ENCODE measurements at places on chromosomes 3 and 15.
A peak's percentile ranks its signal among the peaks of the same experiment; 100 is the strongest.

GRCh38 chr3:156782319-156782718 is 43.8 kb upstream of the LEKR1 start:
- no peak for DNase-seq

DNA sequence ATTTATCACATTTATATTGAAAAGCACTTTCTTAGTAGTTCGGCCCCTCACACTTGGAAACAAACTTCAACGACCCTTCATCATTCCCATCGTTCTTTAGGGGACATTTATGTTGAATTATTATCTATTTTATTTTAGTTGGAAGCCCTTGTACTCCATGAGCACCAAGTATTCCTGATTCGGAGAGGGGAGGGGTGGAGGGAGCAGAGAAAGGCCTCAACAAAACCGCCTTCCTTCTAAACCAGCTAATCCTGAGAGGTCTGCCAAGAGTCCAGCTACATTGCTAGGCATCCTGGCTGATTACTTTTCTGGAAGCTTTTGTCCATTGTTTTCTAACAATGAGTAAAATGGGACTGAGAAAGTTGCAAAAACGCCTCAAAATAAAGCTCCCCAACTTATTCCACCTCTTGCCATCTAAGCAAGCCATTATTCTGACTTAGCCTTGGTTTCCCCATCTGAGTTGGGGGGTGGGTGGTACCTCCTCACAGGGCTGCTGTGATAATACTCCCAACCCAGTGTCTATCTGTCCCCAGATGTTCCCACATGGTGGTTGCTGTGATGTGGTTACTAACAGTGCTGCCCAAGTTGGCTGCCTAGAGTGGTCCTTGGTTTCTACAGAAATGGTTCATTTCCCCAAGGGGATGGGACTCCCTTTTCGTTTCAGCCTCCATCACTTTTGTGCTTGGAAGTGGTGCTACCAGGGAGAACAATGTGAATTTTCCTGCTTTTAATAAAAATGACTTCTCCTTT is 1.2 kb upstream of the TMEM158 start:
- no peak for DNase-seq

- no peak for DNase-seq
Observed at GRCh38 chr3:123378409-123378915, 70.4 kb downstream of the ADCY5 start.

DNA sequence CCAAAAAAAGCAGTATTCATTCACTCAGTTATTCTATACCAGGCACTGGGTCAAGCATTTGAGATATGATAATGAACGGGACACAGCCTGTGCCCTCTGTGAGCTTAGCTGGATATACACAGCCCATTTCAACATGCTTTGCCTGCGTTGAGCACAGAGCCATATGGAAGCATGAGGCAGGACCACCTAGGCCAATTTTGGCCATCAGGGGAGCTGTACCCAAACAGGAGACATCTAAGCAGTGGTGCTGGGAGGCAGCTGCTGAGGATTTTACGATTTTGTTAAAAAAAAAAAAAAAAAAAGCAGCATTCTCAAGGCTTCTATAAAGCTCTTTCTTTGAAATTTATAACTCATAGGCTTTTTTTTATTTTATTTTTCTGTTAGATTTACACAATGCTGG is 87.2 kb upstream of the SLC2A2 start:
- no peak for DNase-seq

DNA sequence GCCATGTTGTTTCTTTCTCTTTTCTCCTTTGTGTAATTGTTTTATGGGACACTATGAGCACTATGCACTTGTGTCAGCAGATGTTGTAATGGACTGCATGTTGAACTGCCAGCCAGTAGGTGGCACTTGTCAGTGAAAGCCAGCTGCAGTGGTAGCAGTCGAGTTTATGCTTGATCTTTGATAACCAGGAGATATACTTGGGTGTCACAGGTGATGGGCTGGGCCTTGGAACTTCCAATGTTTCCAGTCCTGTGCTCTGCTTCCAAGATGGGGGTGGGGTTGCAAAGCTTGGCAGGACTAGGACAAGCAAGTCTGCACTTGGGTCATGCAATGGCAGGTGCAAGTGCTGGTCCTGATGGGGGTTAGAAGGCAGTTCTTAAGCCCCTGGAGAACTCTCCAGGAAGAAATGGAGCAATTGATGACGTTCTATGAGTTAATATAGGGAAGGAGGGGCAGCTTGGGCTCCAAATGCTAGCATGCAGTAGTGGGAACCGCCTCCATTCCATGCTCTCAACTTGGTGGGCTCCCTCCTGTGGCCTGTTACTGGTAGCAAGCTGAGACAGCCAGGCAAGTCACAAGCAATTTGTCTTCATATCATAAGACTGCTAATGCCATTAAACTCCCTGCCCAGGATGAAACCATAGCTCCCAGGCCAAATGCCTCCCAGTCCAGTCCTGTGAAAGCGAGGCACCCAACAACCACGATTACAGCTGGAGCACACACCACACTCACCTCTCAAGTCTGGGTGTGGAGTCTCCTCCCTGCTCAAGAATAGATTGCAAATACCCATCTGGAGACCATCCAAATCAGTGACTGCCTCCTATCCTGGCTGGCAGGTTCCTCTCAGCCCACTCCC is 287.2 kb downstream of the CGGBP1 start:
- DNase-seq = peak; percentile 46

- no peak for DNase-seq
Observed at GRCh38 chr3:113084777-113085176, 94.0 kb downstream of the GTPBP8 start.

DNA sequence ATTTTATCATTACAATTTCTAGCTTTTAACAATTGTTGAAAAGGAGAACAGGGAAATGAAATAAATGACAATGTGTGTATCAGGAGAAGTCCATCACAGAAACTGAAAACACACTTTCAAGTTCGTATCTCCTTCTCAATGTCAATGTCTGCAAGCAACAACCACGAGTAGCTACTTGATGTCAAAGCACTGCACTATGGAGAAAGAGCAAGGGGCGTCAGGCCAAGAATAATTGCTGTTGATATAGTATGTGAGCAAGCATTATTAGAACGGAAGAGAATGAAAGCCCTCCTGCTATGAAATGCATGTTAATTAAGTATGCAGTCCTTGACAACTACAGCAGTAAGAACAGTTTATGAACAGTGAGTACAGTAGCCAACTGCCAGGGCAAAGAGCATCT is 1250.1 kb downstream of the ZPLD1 start:
- DNase-seq = no peak

GRCh38 chr3:49869525-49870126 is at the start of gene CAMKV:
Gene CAMKV (minus strand): TSS chr3:49869906. CDS start chr3:49862388, 7,518 bp downstream.
- no peak for DNase-seq

DNA sequence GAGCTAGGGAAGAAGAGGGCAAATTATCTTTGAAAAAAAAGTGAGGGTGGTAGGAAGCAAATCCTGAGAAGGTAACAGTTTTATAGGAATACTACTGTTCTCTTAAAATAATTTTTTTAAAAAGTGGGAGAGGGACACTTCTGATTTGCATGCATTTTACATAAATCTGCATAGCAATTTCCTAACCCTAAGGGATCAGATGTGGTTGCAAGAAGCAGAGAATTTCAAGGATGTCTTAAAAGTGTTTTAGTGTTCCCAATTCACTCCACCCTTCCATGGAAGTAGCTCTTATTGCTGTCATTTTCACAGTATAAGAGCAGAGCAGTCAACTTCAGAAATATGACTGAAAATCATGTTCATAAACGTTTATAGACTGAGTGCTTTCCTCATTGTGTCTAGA is 27.8 kb upstream of the RIOX2 start:
- no peak for DNase-seq

- peak; percentile 57 for DNase-seq
Observed at GRCh38 chr15:74789171-74789631, 7.3 kb downstream of the CSK start.

GRCh38 chr15:78082106-78082742 is 4.7 kb upstream of the TBC1D2B start:
- DNase-seq = peak; percentile 68

GRCh38 chr3:78086150-78086549 is 1046.3 kb downstream of the ROBO2 start:
- no peak for DNase-seq

DNA sequence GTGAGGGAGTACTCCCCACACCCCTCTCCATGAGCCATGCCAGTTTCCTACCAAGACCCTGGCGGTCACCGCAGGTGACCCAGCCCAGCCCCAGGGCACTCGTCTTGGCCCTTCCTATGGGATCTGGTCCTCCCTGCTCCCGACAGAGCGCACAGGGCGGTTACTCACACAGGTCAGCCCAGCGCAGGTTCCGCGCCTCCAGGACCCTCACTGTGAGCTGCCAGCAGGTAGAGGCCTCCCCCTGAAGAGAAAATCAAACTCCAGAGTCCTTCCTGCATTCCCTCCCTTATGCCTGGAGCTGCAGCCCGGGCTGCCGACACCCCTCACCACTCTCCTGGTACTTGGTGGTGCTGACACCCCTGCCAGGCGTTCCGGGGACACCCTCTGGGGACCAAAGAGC is 6.9 kb downstream of the PLA2G4D start:
- no peak for DNase-seq

DNA sequence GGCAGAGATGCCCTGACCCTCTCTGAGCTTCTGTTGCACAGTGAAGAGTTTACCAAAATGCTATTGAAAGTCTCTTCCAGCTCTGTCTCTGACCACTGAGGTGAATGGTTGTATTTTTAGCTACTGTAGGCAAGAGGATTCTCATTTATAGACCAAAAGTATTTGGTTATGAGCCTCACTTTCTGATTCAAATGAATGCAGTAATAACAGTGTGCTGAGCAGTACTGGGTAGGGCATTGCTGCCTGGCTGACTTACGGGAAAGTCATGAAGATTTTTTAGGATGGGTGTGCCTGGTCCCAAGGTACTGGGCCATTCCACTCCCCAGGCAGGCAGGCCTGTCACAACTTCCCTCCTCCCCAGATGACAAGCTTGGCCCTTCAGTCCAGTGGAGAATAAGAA is 15.5 kb downstream of the PLA1A start:
- DNase-seq = no peak

GRCh38 chr15:52109559-52110451 is 2.8 kb downstream of the BCL2L10 start:
- no peak for DNase-seq

DNA sequence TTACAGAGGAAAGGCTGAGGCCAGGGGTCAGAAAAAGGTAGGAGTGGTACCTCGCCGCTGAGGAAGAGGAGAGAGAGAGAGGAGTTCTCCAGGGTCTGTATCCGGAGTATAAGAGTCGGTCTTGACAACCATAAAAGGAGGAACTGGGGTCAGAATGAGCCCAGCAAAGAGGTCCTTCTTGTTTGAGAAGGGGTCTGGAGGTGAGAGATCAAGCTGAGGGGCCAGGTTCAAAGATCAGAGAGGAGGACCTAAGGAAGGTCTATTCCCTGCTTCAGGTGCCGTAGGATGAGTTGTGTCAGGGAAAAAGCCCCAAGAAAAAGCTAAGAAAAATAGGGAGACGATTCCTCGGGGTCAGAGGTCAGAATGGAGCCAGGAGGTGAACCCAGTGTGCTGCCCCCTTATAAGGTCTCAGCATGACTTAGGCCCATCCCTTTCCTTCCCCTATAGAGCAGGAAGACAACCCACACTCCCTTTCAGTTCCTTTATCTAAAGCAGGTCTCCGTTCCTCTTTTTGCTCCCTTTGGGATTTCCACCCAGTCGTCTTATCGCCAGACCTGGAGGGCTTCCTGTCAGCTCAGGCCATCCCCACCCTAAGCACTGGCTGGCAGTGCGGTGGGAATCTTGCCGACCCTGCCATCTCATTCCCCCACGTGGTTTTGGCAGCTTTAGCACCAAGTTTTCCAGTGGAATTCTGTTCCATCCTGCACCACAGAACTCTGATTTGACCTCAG is 651 bp downstream of the MTMR14 start:
- peak; percentile 41 for DNase-seq

GRCh38 chr3:107198581-107199181 is 178.6 kb upstream of the CCDC54 start:
- DNase-seq = no peak

GRCh38 chr3:58082047-58082446 is 73.8 kb downstream of the FLNB start:
- DNase-seq = no peak

Measured in CD4-positive, alpha-beta T cell treated with Interleukin-15 for 1 hour (primary cell).